ENCODE measurements at places on chromosomes 13 and 19.

DNA sequence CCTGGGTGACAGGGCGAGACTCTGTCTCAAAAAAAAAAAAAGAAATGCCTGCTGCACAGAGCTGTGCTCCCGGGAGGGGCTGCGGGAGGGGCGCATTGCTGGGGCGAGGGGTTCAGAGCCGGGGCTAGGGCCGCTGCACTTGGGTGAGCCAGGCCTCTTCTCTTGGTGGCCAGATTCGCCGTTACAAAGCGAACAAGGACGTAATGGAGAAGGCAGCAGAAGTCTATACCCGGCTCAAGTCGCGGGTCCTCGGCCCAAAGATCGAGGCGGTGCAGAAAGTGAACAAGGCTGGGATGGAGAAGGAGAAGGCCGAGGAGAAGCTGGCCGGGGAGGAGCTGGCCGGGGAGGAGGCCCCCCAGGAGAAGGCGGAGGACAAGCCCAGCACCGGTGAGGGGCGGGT lies 19.0 kb downstream of the PLIN4 start:
- no peak for DNase-seq

DNA sequence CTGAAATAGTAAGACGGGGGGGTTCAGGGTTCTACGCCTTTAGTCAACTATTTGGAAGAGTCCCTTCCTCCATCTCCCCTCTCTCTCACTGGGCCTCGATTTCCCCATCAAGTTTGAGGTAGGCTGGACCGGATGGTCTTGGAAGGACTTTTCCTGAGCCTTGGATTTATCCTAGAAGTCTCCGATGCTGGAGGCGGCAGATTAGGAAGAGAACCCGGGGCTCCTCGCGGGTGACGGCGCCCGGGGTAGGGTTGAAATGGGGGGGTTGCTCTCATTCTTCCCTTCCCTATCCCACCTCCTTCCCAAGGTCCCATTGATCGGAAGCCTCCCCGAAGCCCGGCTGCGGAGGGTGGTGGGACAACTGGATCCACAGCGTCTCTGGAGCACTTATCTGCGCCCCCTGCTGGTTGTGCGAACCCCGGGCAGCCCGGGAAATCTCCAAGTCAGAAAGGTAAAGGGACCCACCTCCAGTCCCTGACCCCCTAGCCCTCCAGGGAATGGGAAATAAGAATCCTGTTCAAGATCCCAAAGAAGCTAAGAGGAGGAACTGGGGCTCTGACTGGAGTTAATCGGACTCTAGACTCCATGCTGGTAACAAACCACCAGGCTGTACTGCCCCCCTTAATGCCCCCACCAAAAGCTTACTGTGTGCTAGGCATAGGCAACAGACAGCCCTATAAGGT lies 781 bp downstream of the QPCTL start:
- DNase-seq, result no peak

GRCh38 chr13:91647361-91647990 lies 249.1 kb downstream of the GPC5 start:
- DNase-seq, result no peak

DNA sequence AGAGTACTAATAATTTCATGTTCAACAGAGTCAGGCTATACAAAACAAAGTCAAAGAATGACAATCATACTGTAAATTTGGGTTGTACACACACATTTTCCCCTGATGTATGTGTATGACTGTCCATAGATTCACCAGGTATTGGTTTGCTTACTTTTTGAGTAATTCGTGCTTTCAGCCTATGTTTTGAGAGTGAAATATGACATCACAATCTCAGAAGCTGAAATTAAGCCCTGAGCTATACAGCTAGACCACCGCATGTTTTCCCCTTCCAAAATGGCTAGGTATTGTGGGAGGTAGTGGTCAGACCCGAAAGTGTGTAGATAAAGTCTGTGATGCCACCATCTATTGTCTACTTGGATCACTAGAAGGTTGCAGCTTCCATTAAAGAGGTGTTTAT lies 102.8 kb downstream of the KATNAL1 start:
- DNase-seq, result no peak

DNA sequence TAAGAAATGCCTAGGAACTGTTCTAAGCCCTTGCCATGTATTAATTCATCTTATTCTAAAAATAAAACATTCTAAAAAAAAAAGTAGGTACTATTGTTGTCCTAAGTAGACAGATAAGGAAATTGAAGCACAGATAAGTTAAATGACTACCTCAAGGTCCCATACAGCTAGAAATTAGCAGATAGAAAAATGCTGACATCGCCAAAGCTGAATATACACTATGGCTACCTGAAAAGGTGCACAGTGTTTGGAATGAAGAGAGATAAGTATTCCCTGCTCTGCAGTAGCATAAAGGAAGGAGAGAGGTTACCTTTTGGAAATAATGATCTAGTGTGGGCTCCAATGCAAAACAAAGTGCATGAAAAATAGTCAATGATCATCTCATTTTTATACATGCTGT lies 65.3 kb downstream of the DCT start:
- no peak for DNase-seq

DNA sequence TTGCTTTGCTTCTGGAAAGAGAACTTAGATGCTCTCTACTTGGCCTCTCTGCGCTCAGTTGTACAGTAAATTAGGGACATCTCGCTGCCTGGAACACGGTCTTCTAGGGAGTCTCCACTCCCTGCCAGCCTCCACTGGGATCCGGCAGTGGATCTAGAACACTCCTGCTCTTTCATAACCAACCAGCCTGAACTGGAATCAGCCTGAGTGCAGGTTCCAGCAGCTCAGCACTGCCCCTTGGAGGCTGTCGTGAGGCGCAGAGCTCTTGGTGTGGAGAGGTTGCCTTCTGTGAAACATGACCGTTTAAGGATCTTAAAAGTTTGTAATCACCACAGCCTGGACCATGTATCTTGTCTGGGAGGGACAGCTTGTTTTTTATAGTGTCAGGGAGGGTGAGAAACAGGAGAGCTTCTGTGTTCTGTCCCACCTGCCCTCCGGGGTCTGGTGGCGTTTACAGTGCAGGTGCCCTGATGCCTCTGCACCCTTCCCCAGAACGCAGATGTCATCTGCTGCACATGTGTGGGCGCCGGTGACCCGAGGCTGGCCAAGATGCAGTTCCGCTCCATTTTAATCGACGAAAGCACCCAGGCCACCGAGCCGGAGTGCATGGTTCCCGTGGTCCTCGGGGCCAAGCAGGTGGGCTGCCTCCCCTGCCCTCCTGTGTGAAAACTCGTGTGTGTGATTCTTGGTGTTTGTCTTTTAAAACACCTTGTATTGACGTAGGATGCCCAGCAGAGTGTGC lies 24.8 kb downstream of the UPF1 start:
- DNase-seq, result no peak

- no peak for DNase-seq
These were observed 12.3 kb downstream of the ELSPBP1 start for GRCh38 chr19:48006762-48007161.

- DNase-seq, result no peak
These were observed 34.6 kb upstream of the KATNAL1 start for GRCh38 chr13:30341815-30342570.

GRCh38 chr19:35645680-35646511 lies 2.2 kb upstream of the COX6B1 start:
- no peak for DNase-seq

GRCh38 chr19:10603873-10604459 lies 16.9 kb upstream of the AP1M2 start:
- no peak for DNase-seq

- no peak for DNase-seq
These were observed 43.5 kb upstream of the TSC22D1 start for GRCh38 chr13:44619651-44620050.

DNA sequence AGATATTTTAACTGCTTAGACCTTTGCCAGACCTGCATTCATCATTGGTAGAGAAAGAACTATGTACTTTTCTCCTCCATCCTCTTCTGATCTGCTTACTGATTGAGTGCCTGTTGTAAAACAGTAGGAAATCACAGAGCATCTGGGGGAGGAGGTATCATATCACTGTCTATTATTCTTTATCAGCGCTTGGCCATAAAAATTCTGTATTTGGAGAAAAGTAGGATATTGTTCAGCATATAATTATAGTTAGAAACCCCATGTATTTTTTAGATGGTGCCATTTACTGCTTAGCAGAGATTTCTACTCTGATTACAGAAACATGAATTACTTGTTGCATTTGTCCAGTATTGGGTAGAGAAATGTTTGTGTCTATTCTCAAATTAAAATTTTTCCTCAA lies 62.4 kb downstream of the URI1 start:
- DNase-seq, result no peak

GRCh38 chr13:96806746-96807145 lies 187.5 kb downstream of the OXGR1 start:
- DNase-seq, result no peak

DNA sequence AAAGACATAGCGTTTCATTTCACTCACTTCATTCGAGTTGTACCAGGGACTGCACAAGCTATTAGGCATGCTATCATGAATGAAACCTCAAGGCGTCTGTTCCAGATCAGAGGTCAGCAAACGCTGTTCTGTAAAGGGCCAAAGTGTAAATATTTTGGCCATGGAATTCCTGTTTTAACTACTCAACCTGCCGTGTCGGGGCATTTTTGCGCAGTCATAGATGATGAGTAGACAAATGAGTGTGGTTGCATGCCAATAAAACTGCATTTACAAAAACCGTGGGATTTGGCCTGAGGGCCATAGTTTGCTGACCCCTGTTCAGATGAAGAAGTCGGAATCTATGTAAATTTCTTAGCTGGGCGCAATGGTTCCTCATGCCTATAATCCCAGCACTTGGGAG lies 6.5 kb downstream of the INSR start:
- no peak for DNase-seq

GRCh38 chr13:112984501-112984900 lies 15.5 kb downstream of the MCF2L start:
- DNase-seq, result no peak

DNA sequence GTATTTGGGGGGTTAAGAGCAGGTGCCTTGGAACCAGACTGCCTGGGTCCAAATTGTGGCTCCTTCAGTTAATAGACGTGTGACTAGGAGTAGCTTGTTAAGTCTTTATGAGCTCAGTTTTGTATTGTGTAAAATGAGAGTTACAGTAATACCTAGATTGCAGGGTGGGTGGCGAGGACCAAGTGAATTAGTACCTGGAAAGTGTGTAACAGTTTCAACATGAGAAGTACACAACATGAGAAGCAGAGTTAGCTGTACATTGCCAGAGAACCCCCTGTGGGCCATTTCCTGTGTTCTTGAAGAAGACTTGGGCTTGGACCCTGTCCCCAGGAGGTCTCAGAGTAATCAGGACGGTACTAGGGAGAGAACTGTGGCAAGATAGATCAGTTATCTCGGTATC lies 36.8 kb downstream of the PPP2R1A start:
- DNase-seq, result no peak

GRCh38 chr13:25300861-25301346 lies 521 bp upstream of the NUP58 start:
- DNase-seq, result no peak

All from NCI-H1436 treated with DMSO at 0.1 percent for 48 hours (cell line).